Mesenteric fat pad (tissue), 1 donor: ENCODE measurements at places on chromosomes 1 and 21.
A peak's percentile ranks its signal among the peaks of the same experiment; 100 is the strongest.

GRCh38 chr1:207454046-207454964 lies at the start of gene CR2:
TSS of gene CR2 (plus strand) at chr1:207454328. CDS start at chr1:207454419, 91 bp downstream.
- peak; percentile 88 for DNase-seq

DNA sequence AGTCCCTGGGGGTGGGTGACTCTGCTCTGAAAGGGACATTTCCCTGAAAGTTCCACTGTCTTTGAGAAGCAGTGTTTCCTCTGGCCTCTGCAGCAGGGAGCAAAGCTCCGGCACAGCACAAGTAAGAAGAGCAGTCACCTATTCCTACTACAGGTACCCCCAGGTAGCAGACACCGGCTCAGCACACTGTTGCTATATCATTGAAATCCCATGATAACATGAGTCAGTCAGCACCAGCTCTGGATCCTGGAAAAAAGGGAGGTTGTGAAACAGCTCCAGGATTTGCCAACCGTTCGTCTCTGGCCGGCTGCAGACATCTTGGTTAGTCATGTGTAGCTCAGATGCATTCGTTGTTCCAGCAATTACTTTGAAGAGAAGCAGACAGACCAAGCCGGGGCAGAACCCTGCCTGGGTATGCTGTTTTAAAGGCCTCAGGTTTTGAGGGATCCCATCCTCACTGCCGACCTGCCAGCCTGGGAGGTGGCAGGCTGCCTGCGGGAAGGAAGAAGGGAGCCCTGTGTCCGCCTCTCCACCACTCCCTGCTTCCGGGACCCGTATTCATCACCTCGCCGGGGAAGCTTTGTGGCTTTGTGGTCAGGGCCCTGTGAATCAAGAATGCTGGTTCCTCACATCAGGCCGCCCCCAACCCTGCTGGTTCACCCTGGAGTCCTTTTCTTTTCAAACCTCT lies 139.2 kb downstream of the CLIC6 start:
- no peak for DNase-seq

DNA sequence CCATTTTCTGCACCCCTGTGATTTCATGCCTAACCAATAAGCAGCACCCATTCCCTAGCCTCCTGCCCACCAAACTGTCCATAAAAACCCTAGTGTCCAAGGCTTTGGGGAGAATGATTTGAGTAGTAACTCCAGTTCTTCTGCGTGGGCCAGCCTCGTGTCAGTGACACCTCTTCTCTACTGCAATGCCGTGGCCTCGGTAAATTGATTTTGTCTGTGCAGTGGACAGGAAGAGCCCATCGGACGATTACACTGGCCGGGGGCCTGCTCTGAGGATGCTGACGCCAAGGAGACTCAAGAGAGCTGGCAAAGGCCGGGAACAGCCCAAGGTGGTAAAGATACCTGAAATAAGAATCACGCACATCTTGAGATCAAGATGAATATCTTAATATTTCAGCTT lies 29.3 kb downstream of the RSPH1 start:
- DNase-seq = no peak

DNA sequence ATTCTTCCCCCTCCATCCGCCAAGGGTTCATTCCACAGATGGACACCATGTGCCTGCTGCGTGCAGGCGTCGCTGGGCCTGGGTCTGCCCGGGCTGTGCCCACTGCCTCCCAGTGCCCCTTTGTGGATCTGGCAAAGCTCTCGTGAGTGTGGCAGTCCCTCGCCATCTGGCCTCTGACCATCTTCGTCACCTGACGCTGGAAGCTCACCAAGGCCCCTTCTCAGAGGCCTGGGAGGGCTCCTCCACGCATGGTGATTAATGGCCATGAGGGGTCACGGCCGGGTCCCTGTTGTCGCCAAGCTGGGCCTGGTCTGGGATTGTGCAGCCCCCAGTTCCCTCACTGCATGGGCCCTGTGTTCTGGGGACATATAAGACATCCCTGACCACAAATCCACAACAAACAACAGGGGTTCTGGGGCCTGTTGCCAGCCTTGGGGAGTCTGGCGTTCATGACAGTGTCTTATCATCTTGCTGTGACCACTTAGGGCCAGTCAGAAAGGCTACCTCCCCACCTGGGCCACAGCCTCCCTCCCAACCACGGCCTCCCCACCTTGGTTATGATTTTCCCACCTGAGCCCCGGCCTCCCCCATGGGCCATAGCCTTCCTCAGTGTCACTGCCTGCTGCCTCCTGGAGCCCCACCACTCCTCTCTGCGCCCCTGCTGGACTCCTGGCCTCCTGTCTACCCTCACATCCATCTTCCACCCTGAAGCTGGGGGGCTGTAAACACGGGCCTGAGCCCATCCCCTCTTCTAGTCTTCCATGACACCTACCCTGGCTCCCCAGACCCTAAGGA lies 27.9 kb downstream of the SLC45A1 start:
- no peak for DNase-seq

GRCh38 chr1:56526571-56527174 lies 52.7 kb downstream of the PLPP3 start:
- no peak for DNase-seq

DNA sequence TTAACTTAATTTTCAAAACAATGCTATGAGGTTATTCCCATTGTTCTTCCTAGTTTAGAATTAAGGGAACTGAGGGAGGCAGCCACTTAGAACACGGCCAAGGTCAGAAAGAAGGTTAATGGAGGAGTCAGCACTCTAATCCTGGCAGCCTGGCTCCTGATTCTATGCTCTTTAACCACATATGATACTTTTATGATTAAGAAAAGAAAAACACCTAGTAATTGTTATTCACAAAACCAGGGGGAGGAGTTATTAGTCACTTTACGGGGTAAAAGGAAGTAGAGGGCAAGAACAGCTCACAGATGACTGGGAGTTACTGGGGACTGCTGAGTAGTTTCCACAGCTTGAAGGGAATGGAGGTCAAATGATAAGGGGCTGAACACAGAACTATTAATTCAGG lies 38.6 kb downstream of the GADD45A start:
- no peak for DNase-seq

- no peak for DNase-seq
These were observed 346.7 kb upstream of the ADGRL4 start for GRCh38 chr1:79353224-79353623.

DNA sequence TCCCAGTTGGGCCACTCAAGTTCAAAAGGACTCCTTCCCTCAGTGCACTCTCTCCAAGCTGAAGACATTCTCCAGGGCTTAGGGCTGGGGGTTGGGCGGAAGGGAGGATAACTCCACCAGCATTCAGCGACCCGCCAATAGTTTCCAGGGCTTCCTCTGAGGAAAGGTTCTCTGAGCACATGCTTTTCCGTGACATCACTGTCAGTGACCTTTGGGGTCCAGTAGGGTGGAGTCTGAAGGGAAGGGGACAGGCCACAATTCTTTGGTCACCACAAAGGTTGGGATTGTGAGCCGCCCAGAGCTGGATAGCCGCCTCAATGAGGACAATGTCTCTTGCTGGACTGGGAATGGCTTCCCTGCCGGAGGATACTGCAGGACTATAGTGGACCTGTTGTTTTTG lies 22.8 kb upstream of the RXRG start:
- DNase-seq = no peak

DNA sequence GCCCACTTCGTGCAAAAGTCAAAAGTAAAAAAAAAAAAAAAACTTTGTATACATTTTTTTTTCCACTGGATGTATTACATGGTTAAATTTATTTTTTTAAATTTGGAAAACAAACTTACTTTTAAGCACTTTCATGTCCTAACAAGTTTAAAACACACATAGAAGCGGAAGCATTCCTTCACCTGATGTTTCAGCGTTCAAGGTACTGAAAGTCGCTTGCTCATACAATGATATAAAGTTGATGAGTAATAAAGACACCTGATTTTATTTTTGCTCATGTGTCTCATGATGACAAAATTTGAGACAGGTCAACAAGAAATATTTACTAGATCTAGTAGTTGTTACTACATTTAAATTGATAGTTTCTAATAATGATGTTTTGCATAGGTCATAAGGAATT lies 35.5 kb downstream of the ADAMTS1 start:
- DNase-seq = no peak

- no peak for DNase-seq
These were observed 78.2 kb upstream of the SDC3 start for GRCh38 chr1:30986755-30987154.
